Hematopoietic multipotent progenitor cell treated with erythropoietin and hydrocortisone succinate and interleukin-3 and kit ligand, for 8 days (in vitro differentiated cells): ENCODE measurements at places on chromosomes 2 and 18.

DNA sequence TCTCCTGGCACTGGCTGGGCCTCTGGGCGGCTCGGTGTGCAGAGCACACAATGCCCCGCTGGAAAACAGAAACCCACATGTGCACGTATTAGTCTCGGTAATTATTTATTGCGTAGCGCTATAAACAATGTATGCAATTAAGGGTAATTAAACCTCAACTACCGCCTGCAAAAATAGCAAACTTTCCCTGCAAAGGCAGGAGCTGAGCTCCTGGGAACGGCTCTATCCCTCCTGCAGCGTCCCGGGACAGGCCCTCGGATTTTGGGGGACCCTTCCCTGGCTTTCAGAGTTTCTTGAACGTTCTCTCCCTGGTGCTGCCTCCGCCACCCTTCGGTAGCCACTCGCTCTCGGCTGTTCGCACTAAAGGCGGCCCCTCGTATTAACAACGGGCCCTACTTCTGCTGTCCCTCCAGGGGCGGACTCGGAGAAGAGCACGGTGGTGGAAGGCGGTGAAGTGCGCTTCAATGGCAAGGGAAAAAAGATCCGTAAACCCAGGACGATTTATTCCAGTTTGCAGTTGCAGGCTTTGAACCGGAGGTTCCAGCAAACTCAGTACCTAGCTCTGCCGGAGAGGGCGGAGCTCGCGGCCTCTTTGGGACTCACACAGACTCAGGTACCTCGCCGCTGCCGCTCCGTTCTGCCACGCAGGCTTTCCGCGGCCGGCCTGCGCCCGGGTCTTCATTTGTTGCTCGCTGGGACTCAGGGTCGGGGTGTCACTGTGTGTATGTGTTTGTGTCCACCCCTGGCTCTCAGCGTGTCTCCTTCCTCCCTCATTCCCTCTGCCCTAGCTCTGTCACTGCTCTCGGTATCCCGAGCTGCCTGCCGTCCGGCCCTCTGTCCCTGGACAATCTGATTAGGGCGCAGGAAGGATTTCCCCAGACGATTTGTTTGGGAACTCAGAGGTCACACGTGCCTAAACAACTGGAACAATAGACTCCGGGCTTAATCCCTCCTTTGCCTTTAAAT is 1.2 kb downstream of the DLX1 start:
- peak; percentile 52 for DNase-seq

DNA sequence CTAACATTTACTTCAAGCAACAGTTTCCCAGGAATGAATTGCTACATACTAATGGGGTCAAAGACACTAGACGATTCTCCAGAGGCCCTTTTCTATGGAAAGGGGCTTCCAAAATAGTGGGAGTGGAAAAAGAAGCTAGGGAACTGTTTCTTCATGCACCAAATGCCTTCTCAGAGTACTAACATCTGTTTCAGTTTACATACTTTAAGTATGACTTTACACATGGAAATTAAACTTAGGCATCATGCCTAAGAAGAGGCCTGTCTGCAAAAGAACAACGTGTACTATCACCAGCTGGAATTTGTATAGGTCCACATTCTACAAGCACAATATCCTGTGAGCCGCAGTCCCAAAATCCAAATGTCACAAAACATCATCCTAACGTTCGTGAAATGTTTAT is 29.4 kb upstream of the WDR75 start:
- no peak for DNase-seq

DNA sequence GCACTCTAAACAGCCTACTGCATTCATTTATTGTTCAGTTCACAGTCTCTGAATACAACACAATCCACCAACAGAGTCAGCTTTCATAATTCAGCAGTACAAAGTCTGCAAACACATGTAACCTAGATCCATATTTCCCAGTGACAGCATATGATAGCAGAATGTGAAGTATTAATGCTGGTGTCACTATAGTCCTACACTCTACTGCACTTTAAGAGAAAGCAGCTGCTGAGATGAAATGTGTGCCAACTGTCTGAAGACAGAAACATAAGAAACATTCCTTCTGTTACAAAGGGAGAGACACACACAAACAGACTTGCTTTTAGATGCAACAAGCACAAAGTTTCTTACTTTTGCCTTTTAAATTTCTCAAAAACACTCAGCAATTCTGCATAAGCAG is 441.8 kb downstream of the ZEB2 start:
- no peak for DNase-seq

DNA sequence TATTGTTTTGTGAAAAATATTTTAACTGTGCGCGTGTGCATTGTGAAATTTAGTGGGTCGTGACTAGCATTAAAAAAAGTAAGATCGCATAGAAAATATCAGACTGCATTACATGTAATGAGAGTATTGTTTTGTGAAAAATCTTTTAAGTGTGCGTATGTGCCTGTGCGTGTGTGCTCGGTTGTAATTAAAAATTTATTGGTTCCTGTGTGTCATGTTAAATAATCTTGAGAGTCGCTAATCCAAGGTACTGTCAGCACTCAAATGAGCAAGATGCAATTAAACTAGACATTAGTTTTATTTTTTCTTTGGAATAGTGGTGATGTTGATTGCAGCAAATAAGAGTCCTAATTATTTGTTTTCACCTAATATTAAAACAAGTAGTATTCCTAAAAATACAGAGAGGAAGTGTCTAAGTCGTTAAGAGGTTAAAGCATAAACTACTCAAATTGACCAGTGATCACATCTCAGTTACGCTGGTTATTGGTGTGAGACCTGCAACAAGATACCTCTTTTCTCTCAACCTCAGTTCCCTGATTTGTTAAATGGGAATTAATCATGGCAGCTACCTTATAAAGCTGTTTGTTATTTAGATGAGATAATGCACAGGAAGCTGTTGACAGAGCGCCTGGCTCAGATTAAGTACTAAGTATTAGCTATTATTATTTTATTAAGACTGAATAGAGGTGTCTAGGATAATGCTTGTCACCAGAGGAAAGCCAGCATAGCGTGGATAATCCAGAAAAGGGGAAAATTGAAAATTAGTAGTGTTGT is 1.9 kb downstream of the ZDBF2 start:
- no peak for DNase-seq

DNA sequence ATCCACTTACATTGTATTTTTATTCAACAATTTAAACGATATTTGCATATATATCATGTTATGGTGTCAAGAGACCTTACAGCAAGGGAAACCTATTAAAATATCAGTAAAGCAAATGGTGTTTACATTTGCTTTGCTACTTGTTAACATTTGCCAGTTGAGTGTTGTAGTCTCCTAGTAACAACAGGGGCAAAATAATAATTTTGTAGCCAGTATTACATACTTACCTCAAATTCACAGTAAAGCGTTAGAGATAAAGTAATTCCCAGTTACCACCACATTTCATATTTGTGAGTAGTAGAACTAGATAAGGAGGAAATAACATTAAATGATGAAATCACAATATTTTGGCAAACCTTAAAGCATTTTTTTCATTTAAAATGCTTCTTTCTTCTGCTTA is 71.3 kb downstream of the FASTKD2 start:
- no peak for DNase-seq

GRCh38 chr2:12774395-12774727 is 57.6 kb downstream of the TRIB2 start:
- DNase-seq: no peak

DNA sequence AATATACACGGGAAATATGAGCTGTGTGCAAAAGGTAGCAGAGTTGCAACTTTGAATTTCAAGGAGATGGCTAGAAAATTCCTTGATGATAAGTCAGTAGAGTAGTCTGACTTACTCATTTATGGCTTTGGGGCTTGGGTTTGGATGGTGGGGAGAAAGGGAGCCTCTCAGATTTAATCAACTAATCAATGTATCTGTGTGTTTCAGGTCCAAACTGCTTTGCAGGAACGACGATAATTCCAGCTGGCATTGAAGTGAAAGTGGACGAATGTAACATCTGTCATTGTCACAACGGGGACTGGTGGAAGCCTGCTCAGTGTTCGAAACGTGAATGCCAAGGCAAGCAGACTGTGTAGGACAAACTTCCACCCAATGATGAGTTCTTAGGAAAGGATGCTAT is 164.6 kb downstream of the VWC2L start:
- DNase-seq: no peak

GRCh38 chr18:63454497-63454896 is 22.3 kb upstream of the SERPINB5 start:
- no peak for DNase-seq

DNA sequence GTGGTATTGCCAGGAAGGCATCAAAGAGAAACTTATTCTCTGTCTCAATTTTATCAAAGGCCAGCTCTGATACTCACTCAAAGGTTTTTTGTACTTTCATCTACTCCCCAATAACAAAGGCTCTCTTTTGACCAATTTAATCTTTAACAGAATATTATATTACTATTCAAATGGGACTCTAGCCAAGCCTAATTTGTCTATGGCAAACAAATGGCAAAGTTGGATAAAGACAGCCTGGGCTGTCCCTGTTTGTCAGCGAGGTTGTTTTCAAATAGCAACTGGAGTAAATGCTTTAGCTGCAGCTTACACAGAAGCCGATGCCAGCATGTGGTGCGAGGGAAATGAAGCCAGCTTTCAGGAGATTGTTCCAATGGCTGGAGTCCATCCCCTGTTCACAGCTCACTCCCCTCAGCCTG is 80.1 kb upstream of the CTNNA2 start:
- DNase-seq: no peak

DNA sequence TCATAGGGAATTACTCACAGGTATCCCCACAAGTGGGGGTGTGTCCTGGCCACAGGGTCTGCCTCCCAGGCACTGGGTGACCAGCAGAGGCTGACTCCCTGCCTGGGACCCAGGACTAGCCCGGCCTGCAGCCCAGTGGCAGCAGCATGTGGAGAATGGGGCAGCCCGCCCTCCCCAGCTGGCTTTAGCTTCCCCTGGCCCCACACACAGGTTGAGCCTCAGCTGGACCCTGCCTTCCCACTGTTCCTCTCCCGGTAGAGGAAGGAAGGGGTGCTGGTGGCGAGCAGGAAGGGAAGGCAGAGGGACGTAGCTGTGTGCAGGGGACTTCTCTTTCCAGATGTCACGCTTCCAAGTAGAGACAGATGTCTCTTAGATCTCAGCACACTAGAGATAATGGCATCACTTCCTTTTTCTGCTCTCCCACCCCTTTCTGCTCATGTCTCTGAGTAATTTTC is 51.4 kb downstream of the EMILIN2 start:
- DNase-seq: peak; percentile 52

DNA sequence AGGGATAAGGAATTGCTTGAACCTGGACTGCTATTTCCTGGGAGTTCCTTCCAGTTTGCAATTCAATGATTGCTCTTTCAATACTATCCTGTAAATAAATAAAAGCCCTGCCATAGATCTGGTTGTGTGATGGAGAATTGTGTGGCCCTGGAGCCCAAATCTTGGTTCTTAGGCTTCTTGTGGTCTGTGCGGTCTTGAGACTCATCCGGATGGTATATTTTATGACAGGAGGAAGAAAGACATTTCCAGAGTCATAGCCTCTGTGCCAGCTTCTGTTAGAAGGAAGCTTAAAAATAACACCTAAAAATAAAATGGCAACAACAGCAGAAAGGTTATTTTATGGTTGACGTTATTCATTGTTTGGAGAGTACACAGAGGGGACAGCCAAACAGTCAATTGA is 137.7 kb downstream of the ABCA12 start:
- DNase-seq: no peak

GRCh38 chr2:85744741-85745601 is 8.8 kb upstream of the ATOH8 start:
- no peak for DNase-seq

DNA sequence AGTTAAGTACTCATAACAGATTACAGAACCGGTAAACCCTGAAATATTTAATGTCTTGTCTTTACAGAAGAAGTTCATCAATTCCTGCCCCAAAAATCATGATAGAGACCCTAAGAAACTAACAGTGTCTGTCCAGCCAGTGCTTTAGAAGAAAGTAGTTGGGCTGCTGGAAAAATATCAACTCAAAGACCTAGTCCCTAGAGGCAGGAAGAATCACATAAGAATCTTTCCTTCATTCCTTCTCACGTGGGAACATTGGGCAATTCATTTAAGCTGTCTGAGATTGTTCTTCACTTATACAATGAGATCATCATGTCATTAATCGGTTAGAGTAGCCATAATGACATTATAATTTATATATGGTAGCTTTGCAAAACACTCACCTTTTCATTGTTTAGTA is 156.4 kb downstream of the CCBE1 start:
- DNase-seq: no peak

DNA sequence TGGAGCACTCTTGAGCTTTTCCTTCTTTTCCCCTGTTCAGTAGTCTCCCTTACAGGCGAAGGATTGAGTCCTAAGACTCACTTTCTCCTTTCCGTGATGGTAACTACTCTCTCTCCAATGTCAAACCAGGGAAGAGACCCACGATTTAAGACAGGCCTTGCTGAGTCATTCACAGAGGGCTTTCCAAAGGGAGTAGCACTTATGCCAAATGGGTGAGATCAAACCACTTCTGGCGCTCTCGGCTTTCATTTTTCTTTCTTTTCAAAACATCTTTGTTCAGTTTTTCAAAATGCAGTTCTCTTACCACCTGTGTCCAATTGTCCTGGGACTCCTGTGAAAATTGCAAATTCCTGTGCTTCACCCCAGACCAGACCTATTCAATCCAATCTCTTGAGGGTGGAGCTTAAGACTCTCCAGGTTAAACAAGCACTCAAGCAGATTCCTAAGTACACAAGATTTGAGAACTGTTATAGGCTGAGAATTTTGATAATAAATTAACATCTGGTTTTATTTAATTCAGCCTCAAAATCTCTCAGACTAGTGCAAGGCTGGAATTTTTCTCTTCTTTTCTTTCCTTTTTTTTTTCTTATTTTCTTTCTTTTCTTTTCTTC is 14.4 kb upstream of the MRPL19 start:
- no peak for DNase-seq

GRCh38 chr2:242065426-242065825 is 195.9 kb downstream of the RTP5 start:
- DNase-seq: no peak

GRCh38 chr2:5076599-5076998 is 615.6 kb upstream of the SOX11 start:
- no peak for DNase-seq

DNA sequence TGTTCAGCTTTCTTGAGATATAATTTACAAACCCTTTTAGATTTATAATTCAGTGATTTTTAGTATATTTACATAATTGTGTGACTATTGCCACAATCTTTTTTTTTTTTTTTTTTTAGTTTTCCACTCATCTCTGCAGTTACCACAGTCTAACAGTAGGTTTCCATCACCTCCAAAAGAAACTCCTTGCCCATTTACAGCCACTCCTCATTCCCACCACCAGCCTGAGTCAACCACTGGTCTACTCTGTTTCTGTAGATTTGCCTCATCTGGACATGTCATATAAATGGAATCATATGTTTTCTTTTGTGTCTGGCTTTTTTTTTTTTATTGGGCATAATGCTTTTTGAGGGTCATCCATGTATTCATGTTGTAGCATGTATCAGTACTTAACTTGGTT is 16.1 kb downstream of the MTX2 start:
- DNase-seq: no peak

DNA sequence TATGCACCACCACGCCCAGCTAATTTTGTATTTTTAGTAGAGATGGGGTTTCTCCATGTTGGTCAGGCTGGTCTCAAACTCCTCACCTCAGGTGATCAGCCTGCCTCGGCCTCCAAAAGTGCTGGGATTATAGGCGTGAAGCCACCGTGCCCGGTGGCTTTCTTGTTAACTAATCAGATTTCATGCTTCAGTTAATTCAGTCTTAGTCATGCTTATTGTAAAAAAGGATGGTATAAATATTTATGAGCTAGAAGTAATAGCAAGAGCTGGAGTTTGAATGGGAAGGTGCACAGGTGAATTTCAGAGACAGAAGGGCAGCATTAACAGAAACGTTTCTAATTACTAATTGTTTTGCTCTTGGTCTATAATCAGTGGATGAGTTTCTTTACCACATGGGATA is 10.3 kb downstream of the GEMIN6 start:
- DNase-seq: no peak
